ENCODE measurements at places on chromosomes 2 and 18.

- no peak for DNase-seq
These were observed 24.2 kb upstream of the PRLH start for GRCh38 chr2:237542001-237542704.

GRCh38 chr18:12317664-12318333 is 9.8 kb downstream of the TUBB6 start:
- DNase-seq: peak; percentile 55

DNA sequence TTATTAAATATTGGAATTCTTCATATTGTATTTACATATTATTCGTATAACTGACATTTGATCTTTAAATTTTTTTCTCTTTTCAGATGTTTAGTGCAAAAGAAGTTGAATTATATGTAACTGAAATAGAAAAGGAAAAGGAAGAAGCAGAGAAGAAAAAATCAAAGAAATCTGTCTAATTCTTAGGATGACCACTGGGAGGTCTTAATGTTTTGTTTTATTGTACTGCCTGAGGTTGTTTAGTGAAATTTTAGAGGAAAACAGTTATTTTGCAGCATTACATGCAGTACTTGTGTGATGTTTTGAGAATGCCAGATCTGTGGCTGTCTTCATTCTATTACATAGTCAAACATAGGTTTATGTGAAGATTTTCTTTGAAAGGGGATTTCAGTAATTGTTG is 34.0 kb upstream of the TAF4B start:
- DNase-seq: no peak

DNA sequence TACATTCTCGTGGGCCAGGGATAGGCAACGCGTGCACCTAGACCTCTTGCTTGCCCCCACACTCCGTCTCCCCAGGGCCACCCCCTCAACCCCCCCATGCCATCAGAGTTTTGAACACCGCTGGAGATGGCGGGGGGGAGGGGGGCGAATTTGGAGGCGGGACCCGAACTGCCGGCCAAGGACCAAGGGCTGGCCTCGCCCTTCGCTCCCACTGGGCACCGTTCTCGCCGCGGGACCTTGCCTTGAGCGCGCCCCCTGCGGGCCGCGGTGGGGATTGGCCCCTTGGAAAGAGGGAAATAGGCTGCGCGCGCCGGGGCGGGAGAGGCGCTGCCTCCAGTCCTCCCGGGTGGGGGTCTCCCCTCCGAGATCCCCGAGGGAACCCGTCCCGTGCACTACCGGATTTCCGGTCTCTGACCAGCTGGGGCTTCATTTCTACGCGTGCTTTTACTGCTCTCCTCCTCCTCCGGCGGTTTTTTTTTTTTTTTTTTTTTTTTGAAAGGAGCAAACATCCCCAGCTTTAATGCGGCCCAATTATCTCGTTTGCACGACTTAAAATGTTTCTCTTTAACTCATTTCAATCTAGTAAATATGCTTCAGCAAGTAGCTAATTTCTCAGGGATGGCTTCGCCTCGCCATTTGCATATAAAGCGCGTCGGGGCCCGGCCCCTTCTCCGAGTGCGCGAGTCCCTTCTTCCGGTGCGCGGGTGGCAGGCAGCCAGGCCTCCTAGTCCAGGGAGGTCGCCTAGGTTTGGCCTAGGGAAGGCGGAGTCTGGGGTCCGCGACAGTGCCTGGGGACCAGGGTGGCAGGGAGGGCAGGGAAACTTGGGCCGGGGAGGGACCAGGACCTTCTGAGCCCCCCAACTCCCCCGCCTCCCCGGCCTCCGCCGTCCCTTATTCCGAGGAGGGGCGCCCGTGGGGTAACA is 10.0 kb upstream of the GBX2 start:
- peak; percentile 91 for DNase-seq

DNA sequence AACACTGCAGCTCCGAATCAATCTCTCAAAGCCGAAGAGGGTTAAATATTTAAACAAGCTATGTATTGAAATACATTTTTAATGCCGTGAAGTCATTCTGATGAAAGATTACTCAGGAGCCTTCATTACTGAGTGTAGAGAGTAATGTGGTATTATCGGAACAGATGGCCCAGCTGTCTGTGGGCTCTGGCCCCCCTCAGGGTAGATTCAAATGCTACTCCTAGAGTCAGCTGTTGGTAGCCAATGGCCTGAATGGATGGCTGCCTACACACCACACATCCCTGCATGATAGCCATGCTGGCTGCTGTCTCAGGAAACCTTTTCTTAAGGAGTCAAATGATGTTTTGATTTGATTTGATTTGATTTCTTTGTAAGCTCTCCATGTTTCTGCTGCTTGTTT is 732.3 kb upstream of the CELF4 start:
- DNase-seq: no peak

DNA sequence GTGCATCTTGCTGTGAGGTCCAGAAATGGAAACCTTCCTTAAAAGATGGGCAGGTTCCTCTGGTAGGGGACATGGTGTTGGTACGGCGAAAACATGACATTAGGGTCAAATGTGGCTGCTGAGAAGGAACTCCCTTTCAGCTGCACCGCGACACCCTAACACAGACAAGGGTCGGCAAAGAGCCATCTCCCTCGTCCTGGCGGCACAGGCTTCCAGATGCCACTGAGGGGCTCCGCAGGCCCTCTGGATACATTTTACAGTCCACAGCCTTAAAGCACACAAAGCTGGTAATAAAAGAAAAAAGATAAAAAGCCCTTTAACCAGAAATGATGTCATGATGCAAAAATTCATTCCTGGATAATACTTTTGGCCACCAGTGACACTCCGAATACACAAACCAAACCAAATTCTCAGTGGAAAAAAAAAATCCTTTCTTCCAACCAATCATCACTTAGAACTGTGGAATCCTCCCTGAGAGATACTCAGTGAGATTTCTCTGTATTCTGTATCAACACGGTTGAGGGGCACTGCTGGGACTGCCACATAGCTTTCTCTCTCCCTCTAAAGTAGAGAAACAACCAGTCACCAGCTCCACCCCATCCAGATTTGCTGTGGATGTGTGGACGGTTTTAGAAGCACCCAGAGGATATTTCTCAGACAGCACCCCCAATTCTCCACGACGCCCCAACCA is 174.8 kb downstream of the HDAC4 start:
- DNase-seq: peak; percentile 85

DNA sequence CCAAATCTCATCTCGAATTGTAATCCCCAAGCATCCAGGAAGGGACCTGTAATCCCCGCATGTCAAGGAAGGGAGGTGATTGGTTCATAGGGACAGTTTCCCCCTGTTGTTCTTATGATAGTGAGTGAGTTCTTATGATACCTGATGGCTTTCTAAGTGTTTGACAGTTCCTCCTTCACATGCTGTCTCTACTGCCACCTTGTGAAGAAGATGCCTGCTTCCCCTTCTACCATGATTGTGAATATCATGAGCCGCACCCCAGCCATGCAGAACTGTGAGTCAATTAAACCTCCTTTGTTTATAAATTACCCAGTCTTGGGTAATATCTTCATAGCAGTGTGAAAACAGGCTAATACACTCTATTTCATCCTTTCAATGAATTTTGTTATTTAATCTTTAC is 446.7 kb downstream of the RNF144A start:
- no peak for DNase-seq
